NCI-H526 (cell line): ENCODE measurements at places on chromosomes 1 and 21.

GRCh38 chr1:8420318-8420717 is 102.4 kb downstream of the SLC45A1 start:
- peak; percentile 34 for DNase-seq

- DNase-seq = no peak
These were observed 203.1 kb downstream of the BARHL2 start for GRCh38 chr1:90513956-90514355.

- no peak for DNase-seq
These were observed 58.0 kb downstream of the NPHP4 start for GRCh38 chr1:5934058-5934884.

- no peak for DNase-seq
These were observed 27.1 kb upstream of the C1orf105 start for GRCh38 chr1:172393354-172393753.

DNA sequence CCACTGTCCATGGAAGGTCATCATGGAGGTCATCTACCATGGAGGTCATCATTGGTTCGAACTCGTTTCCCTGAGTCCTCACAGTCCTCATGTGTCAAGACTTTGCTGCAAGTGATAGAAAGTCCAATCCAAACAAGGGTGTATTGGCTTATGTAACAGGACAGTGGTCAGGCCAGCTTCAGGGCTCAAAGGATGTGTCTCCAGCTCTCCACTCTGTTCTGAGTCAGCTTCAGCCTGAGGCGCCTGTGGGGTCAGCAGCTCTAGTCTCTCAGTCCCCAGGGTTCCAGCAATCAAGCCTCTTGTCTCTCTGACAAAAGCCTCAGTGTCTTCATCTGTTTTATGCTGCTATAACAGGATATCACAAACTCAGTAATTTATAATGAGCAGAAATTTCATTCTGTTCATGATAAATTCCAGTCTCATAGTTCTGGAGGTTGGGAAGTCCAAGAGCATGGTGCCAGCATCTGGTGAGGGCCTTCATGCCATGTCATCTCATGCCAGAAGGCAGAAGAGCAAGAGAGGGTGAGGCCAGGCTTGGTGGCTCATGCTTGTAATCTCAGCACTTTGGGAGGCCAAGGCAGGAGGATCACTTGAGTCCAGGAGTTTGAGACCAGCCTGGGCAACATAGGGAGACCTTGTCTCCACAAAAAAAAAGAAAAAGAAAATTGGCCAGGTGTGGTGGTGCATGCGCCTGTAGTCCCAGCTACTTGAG is 19.5 kb downstream of the A3GALT2 start:
- no peak for DNase-seq

GRCh38 chr1:213370523-213370922 is 319.5 kb downstream of the RPS6KC1 start:
- DNase-seq = no peak

GRCh38 chr1:27561124-27561899 is 42.6 kb downstream of the AHDC1 start:
- DNase-seq = no peak

DNA sequence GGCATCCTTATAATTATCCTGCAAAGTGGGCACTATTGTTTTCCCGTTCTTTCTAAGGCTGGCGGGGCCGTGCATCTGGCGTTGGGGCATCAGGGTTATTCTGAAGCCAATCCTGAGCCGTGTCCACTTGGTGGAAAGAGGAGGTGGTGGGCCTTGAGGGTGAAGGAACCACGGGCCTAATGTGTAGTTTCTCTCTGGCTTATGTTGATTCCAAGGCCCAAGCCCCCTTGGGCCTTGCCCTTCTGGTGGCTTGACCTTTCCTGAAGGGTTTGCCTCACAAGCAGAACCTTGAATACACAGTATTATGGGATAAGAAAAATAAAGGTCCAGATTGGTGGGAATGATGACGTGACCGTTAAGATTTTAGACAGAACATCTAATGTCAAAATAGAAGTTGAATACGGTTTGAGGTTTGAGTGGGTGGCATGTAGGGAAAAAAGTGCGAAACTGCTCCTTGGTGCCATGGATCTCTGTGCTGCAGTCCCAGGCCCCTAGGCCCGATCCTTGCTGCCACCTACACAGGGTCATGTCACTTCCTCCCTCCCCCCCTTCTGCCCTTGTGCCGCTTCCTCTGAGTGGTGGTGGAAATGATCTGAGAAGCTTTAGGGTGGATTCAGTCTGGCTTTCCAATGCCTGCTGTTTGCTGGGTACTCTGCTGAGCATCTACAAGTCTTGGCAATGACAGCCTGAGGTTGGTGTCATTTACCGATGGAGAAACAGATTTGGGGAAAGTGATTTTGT is 90.5 kb downstream of the PRDM2 start:
- DNase-seq = no peak

- no peak for DNase-seq
These were observed 163.8 kb downstream of the NPHP4 start for GRCh38 chr1:5828308-5828935.

DNA sequence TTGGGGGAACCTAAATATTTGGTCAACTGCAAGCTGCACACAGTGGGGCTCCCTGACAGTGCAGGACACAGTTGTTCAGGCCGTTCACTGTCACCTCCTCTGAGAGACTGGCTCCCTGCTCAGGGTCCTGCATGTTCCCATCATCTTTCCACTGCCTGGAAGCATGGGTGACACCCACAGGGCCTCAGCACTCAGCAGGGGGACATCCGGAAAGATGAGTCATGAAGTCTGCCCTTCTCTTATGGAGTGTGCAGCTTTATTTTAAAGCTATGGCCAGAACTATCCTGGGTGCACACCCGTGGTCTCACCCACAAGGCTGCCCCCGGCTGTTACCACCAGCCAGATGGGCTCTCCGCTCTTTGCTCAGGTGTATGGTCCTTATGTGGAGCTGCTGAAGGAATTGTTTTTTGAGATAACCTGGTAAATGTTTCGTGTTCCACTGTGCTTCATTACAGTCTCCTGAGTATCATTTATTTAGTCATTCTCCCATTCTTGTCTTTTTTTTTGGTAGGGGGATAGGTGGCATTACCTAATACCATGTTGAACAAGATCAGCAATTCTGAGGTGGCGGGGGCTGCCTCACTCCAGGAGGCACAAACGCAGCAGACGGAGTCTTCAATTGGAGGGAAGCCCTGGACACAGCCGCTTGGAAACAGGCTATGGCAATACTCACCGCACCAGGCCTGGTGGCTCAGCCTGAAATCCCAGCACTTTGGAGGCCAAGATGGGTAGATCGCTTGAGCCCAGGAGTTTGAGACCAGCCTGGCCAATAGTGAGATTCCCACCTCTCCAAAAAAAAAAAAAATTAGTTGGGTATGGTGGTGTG is 14.3 kb downstream of the TRIM11 start:
- no peak for DNase-seq

DNA sequence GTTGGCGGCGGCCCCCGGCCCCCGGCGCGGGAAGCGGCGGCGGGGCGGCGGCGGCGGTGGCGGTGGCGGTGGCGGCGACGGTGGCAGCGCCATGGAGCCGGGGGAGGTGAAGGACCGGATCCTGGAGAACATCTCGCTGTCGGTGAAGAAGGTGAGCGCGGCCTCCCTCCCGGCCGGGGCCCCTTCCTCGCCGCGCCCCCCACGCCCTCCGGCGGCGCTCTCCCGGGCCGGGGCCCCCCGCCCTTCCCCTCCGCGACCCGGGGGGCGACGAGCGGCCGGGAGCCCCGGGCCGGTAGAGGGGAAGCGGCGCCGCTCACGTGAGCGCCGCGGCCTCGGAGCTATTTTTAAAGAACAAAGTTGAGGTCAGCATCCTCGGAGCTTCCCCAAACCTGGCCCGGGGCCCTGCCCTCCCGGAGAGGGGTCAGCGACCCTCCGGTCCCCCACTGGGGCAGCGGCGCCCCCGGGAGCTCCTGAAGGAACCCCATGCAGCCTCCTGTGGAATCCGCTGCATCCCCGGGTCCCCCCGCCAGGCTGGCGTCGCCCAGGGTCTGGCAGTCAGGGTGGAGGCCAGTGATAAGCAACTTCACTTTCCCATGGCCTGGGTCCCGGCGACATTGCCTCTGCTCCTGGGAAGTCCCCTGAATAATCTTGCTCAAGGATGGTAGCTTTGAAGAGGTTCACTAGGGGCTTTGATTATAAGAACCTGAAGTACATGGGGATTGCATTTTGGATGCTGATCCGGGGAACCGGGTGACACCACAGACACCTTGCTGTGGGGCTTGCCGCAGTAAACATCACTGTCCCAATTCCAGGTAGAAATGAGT is 560 bp downstream of the PLEKHM2 start:
- DNase-seq = no peak

DNA sequence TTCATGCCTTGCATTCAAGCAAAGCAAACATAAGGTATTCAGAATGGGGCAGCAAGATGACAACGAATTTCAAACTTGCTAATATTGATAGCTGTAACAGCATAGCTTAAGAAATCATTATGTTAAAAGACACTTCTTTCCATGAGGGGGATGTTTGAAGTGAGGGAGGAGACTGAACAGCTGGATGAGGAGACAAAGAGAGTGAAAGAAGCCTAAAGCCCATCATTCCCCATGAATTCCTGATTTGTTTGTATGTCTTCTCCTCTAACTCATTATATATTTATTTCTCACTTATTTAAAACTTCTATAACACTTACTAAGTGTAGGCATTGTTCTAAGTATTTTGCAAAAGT is 125.2 kb upstream of the PBX1 start:
- no peak for DNase-seq

DNA sequence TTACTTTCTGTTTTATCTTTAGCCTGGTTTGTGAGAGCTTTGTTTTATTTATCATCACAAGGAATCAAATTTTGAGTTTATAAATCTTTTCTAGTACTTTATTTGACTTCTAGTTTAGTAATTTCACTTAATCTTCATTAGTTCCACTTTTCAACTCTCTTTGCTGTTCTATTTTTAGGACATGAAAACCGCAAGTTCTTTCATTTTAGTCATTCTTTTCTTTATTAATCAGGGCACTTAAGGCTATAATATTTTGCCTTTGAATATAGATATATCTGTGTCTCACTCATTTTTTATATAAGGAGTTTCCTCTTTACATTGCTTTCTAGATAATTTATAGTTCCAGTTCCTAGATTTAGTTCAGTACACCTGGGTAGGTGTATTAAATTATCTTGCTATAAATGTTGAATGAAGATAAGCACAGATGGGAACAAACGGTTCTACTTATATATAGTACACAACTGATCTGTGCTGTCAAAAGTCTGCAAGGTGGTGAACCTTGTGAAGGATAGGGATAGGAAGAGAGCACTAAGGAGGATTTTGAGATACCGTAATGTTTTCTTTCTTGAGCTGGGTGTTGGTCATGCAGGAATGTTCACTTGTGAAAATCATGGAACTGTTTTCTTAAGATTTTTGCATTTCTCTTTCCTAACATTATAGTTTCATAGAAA is 402.3 kb downstream of the RYR2 start:
- no peak for DNase-seq

- no peak for DNase-seq
These were observed 24.7 kb downstream of the VAMP4 start for GRCh38 chr1:171717062-171717718.

DNA sequence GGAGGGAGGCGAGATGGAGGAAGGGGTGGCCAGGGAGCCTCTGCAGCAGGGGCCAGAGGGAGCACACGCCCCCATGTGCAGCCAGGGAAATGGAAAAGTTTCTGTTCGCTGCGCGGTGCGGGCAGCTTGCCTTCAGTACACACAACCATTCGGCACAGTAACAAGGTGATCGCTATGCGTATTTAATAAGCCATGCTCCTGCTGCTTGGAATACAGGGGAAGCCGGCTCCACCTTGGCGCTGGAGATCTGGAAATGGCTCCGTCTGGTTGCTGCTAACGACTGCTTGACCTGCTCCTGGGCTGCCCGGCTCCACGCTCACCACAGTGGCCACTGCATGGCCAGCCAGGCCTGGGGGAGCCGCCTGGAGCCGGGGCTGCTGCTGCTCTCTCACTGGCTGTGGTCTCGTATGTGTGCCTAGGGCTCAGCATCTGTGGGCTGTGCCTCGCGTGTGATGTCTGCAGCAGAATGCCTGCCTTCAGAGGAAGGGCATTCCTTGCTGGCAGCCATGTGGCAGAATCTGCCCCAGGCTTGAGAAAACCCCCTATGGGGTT is 86.4 kb upstream of the ACTL8 start:
- no peak for DNase-seq

GRCh38 chr1:150622303-150622975 is 7.0 kb downstream of the ENSA start:
- DNase-seq = no peak

DNA sequence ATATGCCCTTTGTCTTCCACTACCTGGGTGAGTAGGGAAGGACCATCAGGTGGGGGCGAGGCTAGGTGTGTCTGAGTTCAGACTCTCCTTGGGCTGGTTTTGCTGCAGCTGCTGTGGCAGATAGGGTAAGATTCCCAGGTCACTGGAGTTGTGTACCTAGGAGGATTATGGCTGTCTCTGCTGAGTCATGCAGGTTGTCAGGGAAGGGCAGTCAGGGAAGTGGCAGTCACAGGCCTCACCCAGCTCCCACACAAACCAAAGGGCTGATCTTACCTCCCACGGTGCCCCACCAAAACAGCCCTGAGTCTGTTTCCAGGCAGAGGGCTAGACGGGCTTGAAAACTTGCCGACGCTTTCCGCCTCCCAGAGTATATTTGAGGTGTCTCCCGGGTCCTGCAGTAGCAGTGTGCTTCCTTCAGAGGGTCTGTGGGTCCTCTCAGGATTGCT is 201.6 kb upstream of the PLXNA2 start:
- no peak for DNase-seq

DNA sequence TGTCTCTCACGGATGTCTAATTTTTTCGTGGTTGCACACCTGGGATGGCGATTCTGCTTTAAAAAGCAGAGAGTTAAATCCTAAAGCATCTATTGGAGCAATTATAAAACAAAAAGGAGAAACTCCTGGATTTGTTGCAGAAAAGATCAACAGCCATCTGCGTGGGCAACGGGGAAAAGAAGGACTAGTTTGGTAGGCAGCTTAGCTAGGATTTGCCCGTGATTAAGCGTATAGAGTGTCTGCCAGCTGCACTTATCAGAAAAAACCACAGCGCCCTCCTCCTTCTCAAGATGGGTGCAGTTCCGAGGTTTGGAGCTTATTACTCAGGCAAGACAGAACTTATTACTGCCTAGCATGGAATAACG is 526 bp upstream of the SLC25A24 start:
- peak; percentile 77 for DNase-seq

DNA sequence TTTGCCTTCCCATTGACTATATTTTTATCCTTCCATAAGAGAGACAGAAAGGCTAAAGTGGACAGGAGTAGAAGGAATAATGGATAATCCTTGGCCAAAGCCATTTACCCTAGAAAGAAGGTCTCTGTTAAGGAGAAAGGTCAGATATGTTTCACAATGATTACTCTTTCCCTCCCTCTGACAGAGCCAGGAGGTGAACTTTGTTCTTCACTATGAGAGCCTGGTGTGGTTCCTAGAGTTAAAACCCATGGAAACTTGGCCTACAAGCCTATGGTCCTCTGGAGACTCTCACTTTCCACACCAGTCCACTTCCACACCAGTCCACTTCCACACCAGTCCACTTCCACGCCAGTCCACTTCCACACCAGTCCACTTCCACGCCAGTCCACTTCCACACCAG is 479.9 kb upstream of the ZP4 start:
- DNase-seq = no peak
